ENCODE measurements at places on chromosomes 16 and 17.

DNA sequence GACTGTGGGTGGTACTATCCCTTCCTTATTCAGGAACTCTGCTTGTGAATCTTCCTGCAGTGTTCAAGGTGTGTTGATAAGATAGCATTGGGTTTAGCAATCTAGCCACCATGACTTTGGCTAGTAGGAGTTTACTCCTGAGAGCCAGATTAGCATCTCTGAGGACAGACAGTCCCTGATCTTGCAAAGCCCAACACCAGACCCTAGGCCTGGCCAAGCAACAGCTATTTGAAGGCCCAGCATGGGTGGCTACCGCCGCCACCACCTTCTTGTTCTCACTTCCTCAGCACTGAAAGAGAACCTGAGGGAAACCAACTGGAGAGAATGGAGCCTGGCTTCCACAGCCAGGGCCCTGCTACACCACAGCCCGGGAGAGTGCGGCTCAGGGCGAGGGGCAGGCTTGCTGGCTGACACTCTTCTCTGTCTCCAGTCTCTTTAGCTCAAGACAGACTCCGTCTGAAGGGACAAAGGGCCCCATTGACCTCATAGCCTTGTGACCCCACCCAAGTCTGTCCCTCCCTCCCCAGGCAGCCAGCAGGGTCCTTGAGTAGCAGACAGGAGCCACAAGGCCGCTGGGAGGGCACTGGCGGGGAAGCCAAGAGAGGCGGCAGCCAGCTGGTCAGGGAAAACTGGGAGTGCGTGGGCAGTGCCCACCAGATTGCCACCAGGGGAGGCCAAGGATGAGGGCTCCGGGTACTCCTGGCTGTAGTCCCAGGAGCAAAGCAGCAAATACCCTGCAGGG lies 10.9 kb upstream of the ARHGAP23 start:
- DNase-seq = no peak

GRCh38 chr16:50530277-50531236 lies 17.6 kb upstream of the NKD1 start:
- DNase-seq = no peak

DNA sequence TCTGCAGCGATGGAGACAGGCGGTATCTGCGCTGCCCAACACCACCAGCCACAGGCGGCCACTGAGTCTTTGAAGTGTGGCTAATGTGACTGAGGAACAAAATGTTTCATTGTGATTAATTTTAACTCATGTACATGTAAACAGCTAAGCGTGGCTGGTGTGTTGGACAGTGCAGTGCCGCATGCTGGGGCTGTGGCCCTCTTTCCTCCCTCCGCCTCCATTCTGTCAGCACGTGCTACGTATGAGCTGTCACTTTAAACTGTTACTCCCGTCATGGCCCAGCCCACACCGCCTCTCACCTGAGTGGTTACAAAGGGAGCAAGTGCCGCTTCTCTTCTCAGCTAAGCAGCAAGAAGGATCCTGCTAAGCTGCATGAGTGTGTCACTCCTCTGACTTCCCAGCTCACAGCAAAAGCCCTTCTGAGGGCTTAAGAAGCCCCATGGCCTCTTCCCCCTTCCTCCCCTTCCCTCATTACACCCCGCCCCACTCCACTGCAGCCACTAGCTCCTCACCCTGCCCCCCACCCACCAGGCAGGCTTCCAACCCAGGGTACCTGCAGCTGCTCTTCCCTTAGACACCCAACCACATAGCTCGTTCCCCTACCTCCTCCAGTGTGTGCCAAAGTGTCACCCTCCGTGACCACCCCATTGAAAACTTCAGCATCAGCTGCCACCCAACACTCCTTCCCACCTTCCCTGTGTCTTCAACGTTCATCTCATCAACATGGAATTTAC lies 15.0 kb downstream of the HASPIN start:
- DNase-seq = no peak

GRCh38 chr16:85927959-85928358 lies 29.0 kb downstream of the IRF8 start:
- DNase-seq = no peak

DNA sequence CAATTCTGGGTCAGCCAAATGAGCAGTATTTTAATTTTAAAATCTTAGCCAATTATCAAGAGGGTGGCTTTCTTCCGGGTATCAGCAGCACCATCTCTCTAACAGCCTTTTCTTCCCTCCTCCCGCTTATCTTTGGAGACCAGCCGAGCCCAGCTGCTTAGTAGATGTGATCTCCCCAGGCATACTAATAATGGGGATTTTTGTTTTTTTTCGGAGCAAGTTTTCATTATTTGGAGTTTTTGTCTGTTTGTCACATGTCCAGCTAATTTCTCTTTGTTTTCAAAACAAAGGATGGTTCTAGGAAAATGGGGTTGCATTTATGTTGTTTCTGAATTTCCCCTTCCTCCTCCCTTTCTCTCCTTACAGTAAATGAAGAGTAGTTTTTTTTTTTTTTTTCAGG lies 170.5 kb upstream of the MPHOSPH6 start:
- no peak for DNase-seq

Measured in T1000 (cell line).